ENCODE measurements at places on chromosomes 3 and 15.

GRCh38 chr3:160808838-160809237 is 52.8 kb downstream of the PPM1L start:
- DNase-seq: no peak

GRCh38 chr3:106329521-106329920 is 460.7 kb upstream of the CBLB start:
- DNase-seq: no peak

- DNase-seq: no peak
These were observed 6.4 kb downstream of the SCN5A start for GRCh38 chr3:38643090-38643489.

- DNase-seq: no peak
These were observed 22.3 kb upstream of the SACM1L start for GRCh38 chr3:45666757-45667431.

GRCh38 chr3:164095279-164095678 is 983.0 kb downstream of the SI start:
- no peak for DNase-seq

DNA sequence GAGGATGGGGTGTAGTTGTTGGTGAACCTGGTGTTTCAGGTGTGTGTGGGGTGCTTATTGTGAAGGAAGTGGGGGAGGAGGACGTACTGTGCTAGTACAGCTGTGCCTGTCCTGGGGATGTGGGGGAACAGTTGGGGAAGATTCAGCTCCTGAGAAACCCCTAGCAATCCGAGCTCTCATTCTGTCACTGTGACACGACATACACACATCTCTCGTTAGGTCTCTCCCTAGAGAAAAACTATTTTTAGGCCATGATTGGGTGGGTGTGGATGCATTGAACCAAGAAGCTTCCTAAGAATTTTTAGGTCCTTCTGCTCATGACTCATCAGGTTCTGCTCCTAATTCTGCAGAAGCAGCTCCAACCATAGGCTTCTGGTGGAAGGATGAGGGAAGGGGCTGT is 54.3 kb downstream of the SLC30A4 start:
- no peak for DNase-seq

GRCh38 chr3:94234177-94234788 is 171.4 kb downstream of the NSUN3 start:
- no peak for DNase-seq

DNA sequence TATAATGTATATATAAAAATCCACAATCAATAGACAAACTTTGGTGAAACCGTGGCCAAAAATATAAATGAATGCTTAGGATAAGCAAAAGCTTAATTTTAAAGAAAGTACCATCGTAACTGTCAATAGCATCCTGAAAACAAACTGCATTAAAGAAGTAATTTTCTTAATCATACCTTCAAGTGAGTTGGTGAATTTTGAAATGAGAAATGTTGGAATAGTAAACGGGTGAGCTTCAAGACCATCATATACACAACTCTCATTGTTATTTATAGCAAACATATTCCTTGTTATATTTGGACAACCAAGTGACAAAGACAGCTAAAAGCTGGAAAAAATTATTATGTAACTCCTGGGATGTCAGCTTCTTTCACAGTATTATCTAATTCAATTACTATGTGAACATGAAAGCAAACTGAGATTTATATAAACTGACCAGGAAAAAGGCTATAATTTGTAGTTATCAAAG is 3.7 kb downstream of the DAZL start:
- no peak for DNase-seq

GRCh38 chr3:178382449-178383061 is 153.7 kb upstream of the KCNMB2 start:
- no peak for DNase-seq

DNA sequence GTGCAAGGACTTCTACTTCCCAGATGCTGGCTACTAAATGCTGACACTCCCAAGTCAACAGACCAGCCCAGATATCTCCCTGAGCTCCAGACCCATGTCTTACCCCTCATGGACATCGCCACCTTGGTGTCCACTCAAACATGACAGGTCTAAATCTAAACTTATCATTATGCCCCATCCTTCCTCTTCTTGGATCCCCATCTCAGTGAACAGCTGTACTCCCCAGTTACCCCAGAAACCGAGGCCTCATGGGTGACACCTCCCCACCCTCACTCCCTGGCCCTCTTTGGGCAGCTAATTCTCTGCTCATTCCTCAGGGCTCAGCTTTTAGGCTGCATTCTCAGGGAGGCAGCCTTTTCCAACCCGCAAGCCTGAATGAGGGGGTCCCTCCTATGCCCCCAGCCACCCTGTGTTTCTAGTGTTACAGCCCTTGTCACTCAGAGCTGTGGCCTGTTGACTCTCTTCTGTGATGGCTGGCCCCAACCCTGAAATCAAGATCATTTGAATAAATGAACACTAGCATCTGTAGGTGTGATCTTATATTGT is 5.4 kb downstream of the EHD4 start:
- DNase-seq: no peak

- no peak for DNase-seq
These were observed 29.7 kb downstream of the ZBBX start for GRCh38 chr3:167350245-167350862.

- DNase-seq: no peak
These were observed 118.3 kb upstream of the FOXB1 start for GRCh38 chr15:59885832-59886231.

GRCh38 chr3:148625095-148625736 is 72.5 kb upstream of the AGTR1 start:
- no peak for DNase-seq

- no peak for DNase-seq
These were observed 69.0 kb downstream of the TIGIT start for GRCh38 chr3:114362815-114363214.

GRCh38 chr3:31592764-31593163 is 60.0 kb downstream of the STT3B start:
- DNase-seq: no peak

- DNase-seq: no peak
These were observed 44.4 kb upstream of the SPTSSB start for GRCh38 chr3:161415506-161416231.

DNA sequence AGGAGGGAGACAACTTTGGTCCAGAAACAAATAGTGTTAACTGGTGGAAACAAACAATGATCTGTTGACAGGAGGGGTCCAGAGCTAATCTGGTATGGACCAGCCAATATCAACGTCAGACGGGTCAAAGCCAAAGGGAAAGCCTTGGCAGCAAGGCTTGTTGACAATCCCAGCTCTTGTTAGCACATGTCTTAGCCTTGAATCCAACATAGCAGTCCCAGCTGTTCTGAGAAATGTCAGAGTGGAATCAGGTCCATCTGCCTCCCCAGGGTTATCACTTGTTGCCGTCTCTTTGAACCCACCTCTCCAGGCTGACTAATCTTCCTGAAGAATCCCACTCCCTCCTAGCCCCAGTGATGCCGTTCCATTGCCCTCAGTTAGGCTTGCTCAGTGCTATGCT is 404.6 kb upstream of the MCTP2 start:
- DNase-seq: no peak

DNA sequence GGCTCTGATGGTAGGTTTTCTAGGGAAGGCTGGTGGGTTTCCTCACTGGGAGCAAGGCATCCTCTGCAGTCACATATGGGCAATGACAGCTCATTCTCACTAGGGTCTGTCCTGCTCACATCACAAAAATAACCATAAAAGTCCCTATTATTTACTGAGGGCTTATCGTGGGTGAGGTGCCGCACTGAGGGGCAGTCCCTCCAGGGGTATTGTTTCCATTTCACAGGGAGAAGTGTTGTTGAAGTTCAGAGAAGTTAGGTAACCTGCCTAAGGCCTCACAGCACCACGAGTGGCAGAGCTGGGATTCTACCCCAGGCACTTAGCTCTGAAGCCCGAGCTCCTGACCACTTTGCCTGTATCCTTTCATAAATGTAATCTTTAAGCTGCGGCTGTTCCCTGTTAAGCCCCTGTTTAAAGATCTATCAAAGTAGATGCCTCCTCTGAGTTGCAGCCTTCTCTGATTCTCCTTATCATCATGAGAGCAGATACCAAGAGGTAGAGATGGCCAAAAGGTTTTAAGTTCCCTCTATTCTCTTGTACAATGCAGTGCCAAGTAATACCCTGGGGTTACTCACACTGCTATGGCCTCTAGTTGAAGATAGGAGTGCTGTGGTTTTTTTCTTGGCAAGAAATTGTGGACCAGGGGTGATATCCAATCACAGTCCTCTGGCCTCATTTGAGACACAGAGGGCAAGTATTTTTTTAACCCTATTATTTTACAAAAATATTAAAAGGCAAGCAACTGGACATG is 107.0 kb downstream of the RPLP1 start:
- DNase-seq: no peak

- peak; percentile 22 for DNase-seq
These were observed 1.1 kb upstream of the PARP15 start for GRCh38 chr3:122576174-122576940.

DNA sequence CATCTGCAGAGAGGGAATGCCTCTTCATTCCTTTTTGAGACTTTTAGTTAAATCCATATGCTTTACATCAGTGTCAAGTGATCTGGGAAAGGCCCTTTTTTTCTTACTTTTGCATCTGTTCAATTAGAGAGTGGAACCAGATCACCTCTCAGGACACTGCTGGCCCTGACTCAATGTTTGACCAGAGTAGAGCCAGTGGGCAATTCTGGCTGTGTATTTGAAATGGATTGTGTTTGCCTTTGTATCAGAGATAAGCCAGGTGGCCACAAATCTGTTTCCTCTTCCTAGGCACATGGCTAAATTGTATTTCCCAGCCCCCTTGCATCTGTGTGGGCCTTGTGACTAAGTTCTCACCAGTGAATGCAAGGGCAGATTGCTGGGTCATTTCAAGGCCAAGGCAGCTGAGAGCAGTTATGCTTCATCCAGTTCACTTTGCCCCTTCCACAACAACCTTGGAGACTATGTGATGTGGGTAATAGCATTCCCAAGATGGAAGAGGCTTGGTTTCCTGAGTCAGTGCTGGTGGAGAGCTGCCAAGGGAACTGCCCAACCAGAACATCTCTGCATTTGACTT is 75.6 kb upstream of the CACNA2D3 start:
- DNase-seq: no peak

GRCh38 chr3:94299716-94300115 is 236.9 kb downstream of the NSUN3 start:
- no peak for DNase-seq

DNA sequence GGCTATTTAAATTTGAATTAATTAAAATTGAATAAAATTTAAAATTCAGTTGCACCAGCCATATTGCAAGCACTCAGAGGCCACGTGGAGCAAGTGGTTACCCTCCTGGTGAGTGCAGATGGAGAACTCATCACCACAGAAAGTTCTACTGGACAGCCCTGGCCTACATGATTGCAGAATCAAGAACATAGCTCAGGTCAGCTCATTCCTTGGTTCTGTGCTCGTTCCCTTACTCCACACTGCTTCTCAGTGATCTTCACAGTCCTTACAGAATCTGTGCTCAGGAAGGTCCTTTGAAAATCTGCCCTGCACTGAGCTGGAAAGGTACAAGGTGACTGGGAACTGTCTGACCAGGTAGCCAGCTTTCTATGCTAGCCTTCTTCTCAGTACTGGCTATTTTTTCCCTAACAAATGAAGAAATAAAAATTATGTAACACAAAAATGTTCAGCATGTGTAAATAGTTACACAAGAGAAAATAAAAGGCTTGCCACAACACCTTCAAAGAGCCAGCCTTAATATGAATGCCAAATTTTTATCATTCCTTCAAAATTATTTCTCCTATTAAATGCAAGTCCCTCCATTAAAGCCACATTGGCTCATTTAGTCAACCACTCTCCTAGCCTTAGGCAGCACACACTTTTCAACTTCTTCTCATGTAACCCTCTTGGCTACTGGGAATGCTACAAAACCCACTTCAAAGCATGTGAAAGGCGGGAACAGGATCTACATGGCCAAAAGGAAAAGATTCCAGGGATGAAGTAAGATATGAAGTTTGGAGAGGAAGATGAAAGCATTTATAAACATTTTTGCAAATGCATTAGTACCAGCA is 326.4 kb upstream of the WNT5A start:
- DNase-seq: no peak

- no peak for DNase-seq
These were observed 186.4 kb downstream of the FAM43A start for GRCh38 chr3:194871864-194872668.

DNA sequence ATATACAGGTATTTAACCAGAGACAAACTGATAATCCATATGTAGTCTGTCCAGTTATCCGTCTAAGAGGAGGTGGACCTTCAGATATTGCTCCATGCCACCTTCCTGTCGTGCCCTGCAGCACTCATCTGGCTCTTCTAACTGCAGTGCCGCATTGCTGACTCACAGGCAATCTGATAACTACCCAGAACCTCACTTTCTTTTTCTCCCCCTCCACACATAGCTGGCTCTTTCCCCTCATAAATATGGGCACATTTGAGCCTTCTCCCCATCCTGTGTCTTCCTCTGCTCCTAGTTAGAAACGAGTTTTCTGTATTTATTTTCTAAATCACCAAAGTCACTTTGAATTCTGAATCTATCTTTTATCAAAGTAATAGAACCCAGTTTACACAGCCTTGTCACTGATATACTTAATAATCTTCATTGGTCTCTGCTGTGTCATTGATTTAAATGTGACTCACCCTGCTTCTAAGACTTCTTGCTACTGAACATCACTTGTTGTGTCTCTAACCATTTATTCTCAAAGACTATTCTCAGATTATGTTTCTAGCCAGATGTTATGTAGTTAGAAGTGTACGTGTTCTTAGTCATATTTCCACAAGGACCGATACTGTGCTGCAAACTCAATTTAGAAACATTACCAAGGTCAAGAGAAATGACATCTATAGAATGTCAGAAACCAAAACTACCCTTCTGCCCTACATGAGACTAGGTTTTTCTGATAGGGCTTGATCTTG is 17.4 kb upstream of the KCNMB2 start:
- no peak for DNase-seq

- DNase-seq: no peak
These were observed 150.4 kb downstream of the TIGIT start for GRCh38 chr3:114444216-114444615.

GRCh38 chr15:68676011-68676605 is 97.3 kb downstream of the CORO2B start:
- DNase-seq: no peak

- DNase-seq: no peak
These were observed 88.9 kb downstream of the ASB7 start for GRCh38 chr15:100691321-100691720.

DNA sequence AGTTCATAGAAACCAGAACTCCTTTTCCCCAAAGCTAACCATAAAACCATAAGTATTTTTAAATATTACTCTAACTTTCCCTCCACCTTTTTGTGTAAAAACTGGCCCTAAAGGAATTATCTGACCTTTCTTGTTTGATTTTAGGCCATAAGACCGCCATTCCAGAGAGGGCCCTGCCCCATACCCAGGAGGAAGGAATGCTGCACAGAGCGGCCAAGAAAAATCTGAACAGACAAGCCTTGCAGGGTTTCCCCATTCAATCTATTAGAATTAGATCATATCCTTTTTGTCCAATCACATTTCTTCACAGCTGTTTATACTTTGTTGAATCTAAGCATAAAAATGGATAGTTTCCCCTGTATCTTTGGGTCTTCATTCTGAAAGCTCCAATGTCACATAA is 97.1 kb downstream of the B3GALNT1 start:
- no peak for DNase-seq

Data from stimulated activated CD4-positive, alpha-beta T cell treated with anti-CD3 and anti-CD28 coated beads, Interleukin-4, amount 100 ng/mL, for 1 hour (primary cell).